ENCODE measurements at places on chromosomes 7 and 10. TPM values are rescaled to one million over a fixed set of nuclear protein-coding genes. Genes with fewer than 3 reads are reported as not detected.

SHH gene
- not detected for total RNA-seq

CALML3 gene
- total RNA-seq: not detected

RPP30 gene
- 25.4 TPM for total RNA-seq

NEUROG3 gene
- total RNA-seq: not detected

SOSTDC1 gene
- total RNA-seq: not detected

UCMA gene
- total RNA-seq: not detected

PAPOLB gene
- total RNA-seq: not detected

PRKCQ gene
- total RNA-seq: 5.3 TPM

GDF2 gene
- not detected for total RNA-seq

SEMA4G gene
- total RNA-seq: 0.83 TPM

ASAH2 gene
- 8.3 TPM for total RNA-seq

OPN4 gene
- total RNA-seq: 0.23 TPM

PRPS1L1 gene
- not detected for total RNA-seq

ERVW-1 gene
- not detected for total RNA-seq

Measured in PC-9 (cell line).